ENCODE measurements at places on chromosomes 3 and 15. TPM values are rescaled to one million over a fixed set of nuclear protein-coding genes. Genes with fewer than 3 reads are reported as not detected.

DNA sequence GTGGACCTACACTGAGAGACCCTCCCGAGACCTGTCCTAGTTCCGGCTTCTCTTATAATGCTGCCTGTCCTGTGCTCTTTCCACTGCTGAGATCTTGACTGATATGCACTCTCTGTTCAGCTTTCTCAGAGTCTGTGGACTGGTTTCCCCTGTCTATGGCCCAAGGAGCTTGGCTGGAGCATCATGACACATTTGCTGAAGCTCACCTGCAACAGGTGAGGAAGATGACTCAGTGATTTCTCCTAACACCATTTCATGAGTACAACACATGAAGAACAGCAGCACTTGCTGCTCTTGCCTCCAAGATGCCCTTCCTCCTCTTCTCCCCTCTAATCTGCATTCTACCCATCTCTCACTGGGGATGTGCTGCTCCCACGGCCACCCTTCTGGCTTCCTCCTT is 92.1 kb downstream of the DUT start:
- DNase-seq = no peak

DNA sequence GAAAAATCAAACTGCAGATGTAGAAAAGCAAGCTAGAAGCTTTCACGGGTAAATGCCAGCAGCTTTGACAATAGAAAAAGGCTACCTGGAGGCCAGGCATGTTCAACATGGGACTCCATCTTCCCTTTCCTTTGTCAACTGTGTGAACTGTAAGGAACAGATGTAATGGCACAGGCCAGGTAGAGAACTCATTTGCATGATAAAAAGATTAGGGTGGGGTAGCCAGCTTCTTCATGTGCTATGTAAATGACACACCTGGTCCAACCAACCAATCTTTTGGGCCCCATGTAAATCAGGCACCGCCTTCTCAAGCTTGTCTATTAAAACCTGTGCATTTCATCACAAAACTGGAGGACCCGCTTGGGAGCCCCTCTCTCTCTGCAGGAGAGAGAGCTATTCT is 686.5 kb upstream of the GOLIM4 start:
- DNase-seq = no peak

GRCh38 chr15:50077651-50078050 is 41.4 kb downstream of the ATP8B4 start:
- no peak for DNase-seq

- no peak for DNase-seq
These were observed 148.6 kb upstream of the MME start for GRCh38 chr3:154931484-154931883.

DNA sequence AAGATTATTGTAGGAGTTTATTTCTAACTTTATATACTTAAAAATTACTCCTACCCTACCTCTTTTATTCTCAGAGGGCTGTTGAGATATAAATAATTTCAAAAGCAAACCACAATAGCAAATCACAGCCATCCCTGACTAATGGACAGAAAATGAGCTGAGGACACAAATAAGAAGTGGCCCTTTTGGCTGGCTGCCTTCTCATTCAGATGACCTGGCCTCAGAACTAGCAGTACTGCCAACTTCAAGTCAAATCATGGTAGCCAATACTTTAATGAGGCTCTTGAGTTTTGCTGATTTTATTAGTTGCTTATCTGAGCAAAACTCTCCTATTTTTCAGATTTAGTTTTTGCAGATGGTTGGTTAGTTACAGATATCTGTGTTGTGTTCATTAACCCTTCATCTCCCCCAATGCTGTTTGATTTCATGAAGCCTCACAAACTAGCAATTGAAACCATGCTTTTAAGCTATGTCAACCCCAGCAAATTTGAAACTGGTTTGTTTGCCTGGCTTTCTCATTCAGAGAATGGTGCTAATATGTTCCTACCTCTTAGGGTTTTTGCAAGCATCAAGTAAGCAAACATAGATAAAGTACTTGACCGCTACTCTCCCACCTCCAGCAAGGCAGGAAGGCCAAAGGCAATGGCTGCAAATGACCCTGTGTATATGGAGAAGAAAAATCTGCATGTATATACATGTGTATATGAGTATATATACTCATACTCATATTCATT is 73.4 kb upstream of the HACD2 start:
- no peak for DNase-seq

DNA sequence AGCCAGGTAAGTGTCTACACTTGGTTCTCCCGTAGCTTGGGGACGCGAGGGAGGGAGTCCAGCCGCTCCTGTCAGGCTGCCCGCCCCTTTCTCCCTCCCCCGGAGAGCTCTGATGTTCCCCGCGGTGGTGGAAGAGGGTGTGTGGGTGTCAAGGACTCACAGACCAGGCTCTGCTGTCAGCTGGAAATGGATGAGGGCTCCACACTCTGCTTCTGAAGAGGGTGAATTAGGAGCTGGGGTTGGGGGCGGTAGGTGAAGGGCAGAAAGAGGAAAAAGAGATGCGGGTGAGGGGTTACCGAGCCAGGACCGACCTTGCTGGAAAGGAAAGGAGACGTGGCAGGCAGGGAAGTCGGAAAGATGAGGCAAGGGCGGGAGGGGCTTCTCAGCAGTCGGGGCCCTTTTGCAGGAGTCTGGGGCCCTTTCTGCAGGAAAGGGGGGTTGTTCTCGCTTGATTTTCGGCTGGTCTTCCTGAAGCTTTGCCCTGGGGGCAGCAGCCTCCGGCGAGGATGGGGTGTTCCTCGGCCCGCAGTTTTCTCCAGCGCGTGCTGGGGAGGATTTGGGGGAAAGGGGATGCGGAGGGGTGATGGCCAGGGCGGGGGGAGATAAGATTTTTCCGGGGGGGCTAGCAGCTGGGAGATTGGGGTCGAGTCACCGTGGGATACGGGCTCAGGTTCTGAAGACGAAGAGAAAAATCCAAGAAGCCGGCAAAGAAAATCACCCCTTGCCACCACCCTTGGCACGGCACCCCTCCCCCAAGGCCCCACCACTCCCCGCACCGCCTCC is 602 bp upstream of the BAHD1 start:
- no peak for DNase-seq

- DNase-seq = no peak
These were observed 7.5 kb upstream of the MTHFS start for GRCh38 chr15:79904271-79904670.

Gene LINGO1
- 18.2 TPM for polyA plus RNA-seq

Gene A4GNT
- polyA plus RNA-seq = 0.97 TPM

All from right renal pelvis (tissue), 4 donors.